ENCODE measurements at places on chromosomes 6 and 20. TPM values are rescaled to one million over a fixed set of nuclear protein-coding genes. Genes with fewer than 3 reads are reported as not detected.

DNA sequence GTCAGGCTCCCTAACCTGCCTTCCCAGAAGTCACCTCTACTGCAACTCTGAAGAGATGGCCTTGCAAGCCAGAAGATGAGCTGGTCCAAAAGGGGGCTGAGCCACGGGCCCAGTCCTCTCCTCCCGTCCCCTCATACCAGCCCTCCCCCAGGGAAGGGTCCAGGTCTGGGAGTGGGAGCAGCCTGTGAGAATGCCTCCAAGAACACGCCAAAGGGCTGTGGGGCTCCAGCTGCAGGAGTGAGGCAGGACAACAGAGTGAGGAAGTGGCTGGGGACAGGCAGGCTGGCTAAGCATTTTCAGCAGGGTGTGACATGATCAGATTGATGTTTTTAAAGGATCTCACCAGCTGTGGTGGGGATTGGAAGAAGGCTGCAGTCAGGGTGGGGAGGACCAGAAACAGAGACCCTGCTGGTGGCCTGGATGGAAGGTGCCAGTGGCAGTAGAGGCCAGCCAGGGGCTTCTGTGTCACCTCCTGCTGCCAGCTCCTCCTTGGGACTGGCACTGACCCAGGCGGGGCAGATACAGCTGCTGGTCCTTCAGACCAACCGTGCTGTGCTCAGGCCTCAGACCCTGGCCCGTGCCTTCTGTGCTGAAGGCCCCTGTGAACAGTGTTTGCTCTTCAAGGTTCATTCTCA lies 257.6 kb downstream of the NRN1 start:
- DNase-seq: no peak

- DNase-seq: no peak
These were observed 532.8 kb downstream of the QKI start for GRCh38 chr6:163947276-163947675.

DNA sequence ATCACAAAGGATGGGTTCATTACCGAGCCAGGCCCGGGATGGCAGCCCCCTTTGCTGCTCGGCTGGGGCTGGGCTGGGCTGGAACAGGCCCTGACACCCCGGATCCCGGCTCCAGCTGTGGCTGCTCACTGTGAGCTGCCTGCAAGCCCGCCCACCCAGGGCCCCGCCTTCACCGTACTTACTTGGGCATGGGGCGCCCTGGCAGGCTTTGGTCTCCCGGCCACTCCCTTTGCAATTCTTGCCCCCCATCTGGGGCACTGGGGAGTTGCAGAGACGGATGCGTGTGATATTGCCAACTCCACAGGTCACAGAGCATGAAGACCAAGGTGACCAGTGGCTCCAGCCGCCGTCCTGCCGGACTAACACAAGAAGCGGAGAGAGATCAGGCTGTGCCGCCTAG lies 16.7 kb downstream of the THBS2 start:
- no peak for DNase-seq

TGM3 gene
- total RNA-seq: not detected

LST1 gene
- 9.8 TPM for total RNA-seq

GRCh38 chr20:50242863-50243609 lies 52.4 kb downstream of the CEBPB start:
- DNase-seq: peak; percentile 79

- peak; percentile 72 for DNase-seq
These were observed 42.9 kb downstream of the C6orf132 start for GRCh38 chr6:42099340-42100028.

- no peak for DNase-seq
These were observed 109.8 kb upstream of the EXOC2 start for GRCh38 chr6:802701-803100.

LPIN3 gene
- total RNA-seq: 43.2 TPM

NRN1 gene
- total RNA-seq: 81.4 TPM

- peak; percentile 59 for DNase-seq
These were observed 47.5 kb downstream of the DSTN start for GRCh38 chr20:17617212-17617867.

DNA sequence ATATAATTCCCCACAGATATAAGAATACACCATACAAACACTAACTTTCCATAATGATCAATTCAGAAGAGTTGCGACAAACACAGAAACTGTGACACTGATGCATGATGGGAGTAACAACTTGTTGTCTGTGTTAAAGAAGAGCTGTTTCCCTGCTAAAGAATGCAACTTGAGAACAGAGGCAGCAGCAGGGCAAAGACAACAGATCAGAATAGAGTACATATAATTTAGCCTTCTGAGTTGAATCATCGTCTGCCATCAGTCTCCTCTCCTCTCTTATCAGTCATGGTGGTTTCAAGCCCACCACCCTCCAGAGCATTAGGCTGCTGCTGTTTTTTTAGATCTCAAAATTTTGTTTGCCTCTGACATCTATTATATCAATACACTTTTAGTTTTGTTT lies 280.4 kb downstream of the UBE3D start:
- DNase-seq: no peak

- DNase-seq: no peak
These were observed 246.0 kb upstream of the FLRT3 start for GRCh38 chr20:14583413-14583812.

- DNase-seq: no peak
These were observed 147.0 kb downstream of the DTNBP1 start for GRCh38 chr6:15515660-15516375.

DNA sequence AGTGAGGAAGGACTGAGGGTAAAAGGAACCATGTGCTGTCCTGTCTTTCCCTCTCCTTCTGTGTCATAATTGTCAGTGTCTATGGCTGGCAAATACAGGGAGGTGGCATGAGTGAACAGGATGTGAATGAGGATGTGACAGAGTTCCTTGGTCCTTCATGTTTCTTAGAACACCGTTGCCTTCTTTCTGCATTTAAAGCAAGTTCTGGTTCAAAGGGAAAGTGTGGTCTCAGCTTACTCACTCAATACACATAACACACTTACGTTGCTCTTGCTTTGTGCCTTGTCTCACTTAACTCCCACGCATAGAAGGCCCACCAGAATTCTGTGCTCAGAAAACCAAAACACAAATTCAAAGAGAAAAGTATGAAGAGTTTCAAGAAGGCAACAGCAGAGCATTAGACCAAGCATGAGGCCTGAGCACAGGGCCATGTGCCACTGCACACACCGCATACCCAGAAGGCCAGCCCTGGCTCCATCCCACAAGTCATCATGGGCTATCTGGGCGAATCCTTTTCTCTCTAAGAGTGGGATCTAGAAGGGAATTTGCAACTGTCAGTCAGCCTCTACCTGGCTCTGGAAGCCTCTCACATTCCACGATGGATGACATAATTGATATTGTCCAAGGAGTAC lies 38.9 kb upstream of the SAYSD1 start:
- no peak for DNase-seq

GRCh38 chr6:81985191-81985590 lies 232.7 kb upstream of the TENT5A start:
- DNase-seq: no peak

DNA sequence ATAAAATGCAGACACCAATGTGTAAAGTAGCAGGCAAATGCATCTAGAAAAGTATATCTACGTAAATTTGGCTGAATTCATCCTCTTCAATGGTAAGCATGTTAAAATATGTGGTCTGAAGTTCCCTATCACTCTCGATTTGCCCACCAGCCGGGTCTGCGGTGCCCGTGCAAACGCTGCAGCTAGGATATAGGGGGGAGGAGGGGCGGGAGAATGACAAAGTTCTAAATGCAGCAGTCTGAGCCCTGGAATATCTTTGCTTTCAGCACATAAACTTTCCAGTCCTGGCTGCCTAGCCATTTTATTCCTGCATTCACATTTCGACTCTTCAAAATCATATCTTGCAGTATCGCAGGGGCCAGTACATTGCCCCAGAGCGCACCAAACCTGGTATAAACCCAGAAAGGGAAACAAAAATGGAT lies 708 bp downstream of the NRN1 start:
- DNase-seq: no peak

ROS1 gene
- not detected for total RNA-seq

DNA sequence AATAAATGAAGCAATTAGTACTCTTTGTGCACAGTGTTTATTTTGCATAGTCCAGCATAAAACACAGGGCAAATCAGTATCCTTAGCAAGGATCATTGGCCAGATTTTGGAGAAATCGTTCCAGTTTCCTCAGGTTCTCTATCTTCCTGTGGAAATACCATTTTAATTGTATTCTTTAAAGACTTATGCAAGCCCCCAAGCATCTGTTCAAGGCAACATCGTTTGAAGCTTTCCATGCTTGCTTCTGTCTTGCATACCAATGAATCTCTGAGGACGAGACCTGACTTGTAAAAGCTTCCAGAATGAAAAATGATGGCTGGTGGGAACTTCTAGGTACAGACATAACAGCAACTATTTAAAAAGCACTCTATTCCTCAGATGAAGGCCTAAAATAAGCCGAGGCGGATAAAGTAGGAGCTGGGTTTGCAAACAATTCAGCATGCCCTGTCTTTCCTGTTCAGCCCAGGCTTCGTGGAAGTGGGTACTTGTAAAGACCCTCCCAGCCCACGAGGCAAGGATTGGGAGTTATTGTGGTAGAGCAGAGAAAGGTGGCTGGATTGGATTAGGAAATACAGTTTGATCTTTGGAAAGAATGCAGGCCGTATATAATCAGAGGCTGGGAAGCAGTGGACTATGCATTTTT lies 21.6 kb downstream of the NRSN1 start:
- DNase-seq: no peak

Measured in breast epithelium (tissue), 4 donors.